A549 treated with ZK216348 at 1 μM for 4 hours (cell line): ENCODE measurements at places on chromosomes 2 and 18. TPM values are rescaled to one million over a fixed set of nuclear protein-coding genes. Genes with fewer than 3 reads are reported as not detected.

LONRF2 gene
- total RNA-seq = 2.0 to 3.7 TPM (median 3.0 TPM) in 5 replicates

EFR3B gene
- total RNA-seq = 11.1 to 14.8 TPM (median 12.7 TPM) in 5 replicates

TFPI gene
- 30.8 to 61.9 TPM (median 56.0 TPM) in 5 replicates for total RNA-seq

CRYGD gene
- total RNA-seq = not detected in 5 replicates

SH3RF3 gene
- 0.28 to 0.63 TPM (median 0.49 TPM) in 5 replicates for total RNA-seq

AGXT gene
- total RNA-seq = not detected in 5 replicates

GALNT3 gene
- total RNA-seq = 0.11 TPM in 1 of 5 replicates, not detected in the others

NEUROD1 gene
- total RNA-seq = not detected in 5 replicates

SLC35G4 gene
- not detected in 5 replicates for total RNA-seq

CIAO1 gene
- total RNA-seq = 54.5 to 92.9 TPM (median 87.8 TPM) in 5 replicates

ABCB6 gene
- total RNA-seq = 23.6 to 35.5 TPM (median 32.1 TPM) in 5 replicates

CD28 gene
- total RNA-seq = not detected in 5 replicates

CRYGC gene
- total RNA-seq = not detected in 5 replicates

NPHP1 gene
- 5.4 to 11.7 TPM (median 8.1 TPM) in 5 replicates for total RNA-seq

NTSR2 gene
- total RNA-seq = not detected in 5 replicates

AQP12B gene
- total RNA-seq = not detected in 5 replicates

OSBPL6 gene
- total RNA-seq = 6.5 to 7.7 TPM (median 7.1 TPM) in 5 replicates

FSHR gene
- not detected in 5 replicates for total RNA-seq

GPAT2 gene
- total RNA-seq = not detected in 5 replicates

CRYBA2 gene
- not detected in 5 replicates for total RNA-seq

KIF5C gene
- 0.27 to 0.38 TPM (median 0.32 TPM) in 5 replicates for total RNA-seq

CPSF3 gene
- total RNA-seq = 49.5 to 69.6 TPM (median 52.4 TPM) in 5 replicates

RFX8 gene
- total RNA-seq = not detected in 5 replicates

MMADHC gene
- total RNA-seq = 77.1 to 101 TPM (median 84.1 TPM) in 5 replicates

MTLN gene
- 95.7 to 143 TPM (median 128 TPM) in 5 replicates for total RNA-seq

FOSL2 gene
- 46.8 to 77.6 TPM (median 60.1 TPM) in 5 replicates for total RNA-seq

TNFAIP6 gene
- total RNA-seq = 0.55 to 1.9 TPM (median 1.2 TPM) in 5 replicates

SGO2 gene
- 7.8 to 15.8 TPM (median 14.9 TPM) in 5 replicates for total RNA-seq

RAB1A gene
- 170 to 259 TPM (median 232 TPM) in 5 replicates for total RNA-seq

SPATA3 gene
- total RNA-seq = not detected in 5 replicates

CD302 gene
- 1.5 to 2.5 TPM (median 2.2 TPM) in 5 replicates for total RNA-seq

STON1 gene
- 0.31 to 0.48 TPM (median 0.40 TPM) in 5 replicates for total RNA-seq
